ENCODE measurements at places on chromosomes 6 and 20. TPM values are rescaled to one million over a fixed set of nuclear protein-coding genes. Genes with fewer than 3 reads are reported as not detected.
A peak's percentile ranks its signal among the peaks of the same experiment; 100 is the strongest.

GRCh38 chr20:24742989-24743388 is 206.1 kb upstream of the CST7 start:
- peak; percentile 34 for DNase-seq

RXRB gene
- 54.0 TPM for total RNA-seq

GRCh38 chr20:43590036-43590391 is 723 bp upstream of the IFT52 start:
- DNase-seq: no peak

PEX7 gene
- total RNA-seq: 5.6 TPM

DNA sequence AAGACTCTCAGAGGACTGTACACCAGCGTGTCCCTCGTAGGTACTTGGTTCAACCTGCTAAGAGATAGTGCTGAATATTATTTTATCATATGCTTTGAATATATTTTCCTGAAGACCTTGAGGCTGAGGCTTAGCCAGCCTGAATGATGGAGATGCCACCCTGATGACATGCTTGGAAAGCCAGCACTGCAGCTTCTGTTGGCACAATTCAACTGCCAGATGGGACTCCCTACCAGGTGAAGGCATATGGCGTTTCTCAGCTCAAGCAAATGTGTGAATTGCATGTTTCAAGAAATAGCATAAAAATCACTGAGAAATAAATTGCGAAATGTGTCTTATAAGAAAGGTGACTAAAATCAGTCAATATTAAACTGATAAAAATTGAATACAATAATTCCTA is 228.1 kb upstream of the CST7 start:
- no peak for DNase-seq

DNA sequence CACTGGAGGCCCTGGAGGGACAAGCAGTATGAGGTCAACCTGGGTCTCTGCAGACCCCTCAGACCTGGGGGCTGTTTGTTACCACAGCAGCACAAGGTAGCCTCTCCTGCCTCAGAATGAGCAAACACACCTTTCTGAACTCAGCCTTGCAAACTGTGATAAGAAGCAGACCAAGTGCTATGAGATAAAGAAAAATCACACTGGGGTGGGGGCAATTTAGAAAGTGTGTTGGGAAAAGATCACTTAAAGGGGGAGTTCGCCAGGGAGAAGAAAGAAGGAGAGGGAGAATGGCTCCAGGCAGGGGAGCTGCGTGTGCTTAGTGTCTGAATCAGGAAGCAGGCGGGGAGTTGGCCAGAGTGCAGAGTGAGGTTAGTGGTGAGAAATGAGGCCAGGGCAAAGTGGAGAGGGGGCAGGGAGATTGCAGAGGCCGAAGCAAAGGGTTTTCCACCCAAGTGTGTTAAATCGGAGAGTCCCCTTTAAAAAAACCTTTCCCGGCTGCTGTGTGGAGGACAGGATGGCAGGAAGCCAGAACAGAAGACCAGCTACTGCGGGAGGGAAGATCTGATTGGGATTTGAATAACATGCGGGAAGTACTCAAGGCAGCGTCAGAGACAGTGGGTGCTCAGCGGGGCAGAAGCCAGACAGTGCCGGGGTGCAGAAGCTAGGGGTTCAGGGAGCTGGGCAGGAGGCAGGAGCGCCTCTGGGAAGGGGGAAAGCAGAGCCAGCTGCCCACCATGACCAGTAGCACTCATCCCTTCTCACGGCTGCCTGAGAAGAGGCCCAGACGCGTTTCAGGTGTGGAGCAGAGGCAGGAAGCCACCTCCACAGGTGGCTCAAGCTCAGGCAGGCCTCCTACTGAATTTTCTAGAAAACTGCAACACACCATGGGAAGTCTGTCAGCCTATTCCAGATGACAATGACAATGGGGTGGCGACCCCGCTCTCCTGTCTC is 9.0 kb downstream of the ADA start:
- no peak for DNase-seq

DNA sequence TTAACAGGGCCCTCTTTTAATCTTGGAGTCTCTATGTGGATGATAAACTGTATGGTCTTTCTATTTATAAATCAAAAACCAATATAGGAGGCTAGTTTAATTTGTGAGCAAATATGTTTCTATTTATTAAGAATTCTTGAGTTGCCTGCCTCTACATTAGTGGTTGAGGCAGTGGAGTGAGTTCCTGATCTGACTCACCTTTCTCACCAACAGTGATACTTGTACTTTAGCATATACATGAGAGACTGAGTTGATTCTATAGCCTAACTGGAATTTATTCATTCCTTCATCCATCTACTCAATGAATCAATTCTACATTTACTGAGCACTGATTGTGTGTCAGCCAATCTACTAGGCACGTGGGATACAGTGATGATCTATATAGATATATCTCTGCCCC is 126.9 kb downstream of the TRMT11 start:
- no peak for DNase-seq

- DNase-seq: no peak
Observed at GRCh38 chr20:38897267-38897666, 28.9 kb upstream of the FAM83D start.

DNMT3B gene
- 2.1 TPM for total RNA-seq

DNA sequence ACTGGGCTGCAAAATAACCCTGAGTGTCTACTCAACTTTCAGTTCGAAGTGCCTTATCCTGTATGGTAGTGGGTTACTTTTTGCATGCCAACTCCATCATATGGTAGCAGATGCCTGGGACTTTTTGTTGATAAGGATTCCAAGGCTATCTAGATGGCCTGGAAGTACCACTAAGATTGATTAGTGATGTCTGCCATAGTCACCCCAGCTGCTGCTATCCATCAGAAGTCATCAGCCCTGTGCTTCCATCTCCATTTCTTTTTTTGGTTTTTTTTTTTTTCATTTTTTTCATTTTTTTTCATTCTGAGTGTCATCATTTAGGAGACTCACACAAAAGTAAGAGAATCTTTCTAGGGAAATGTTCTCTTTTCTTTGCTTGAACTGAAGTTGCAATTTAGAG is 217.4 kb upstream of the PLCB4 start:
- DNase-seq: no peak

AAR2 gene
- total RNA-seq: 23.0 TPM

GRCh38 chr6:125985979-125986300 is 400 bp upstream of the TRMT11 start:
- no peak for DNase-seq

DNA sequence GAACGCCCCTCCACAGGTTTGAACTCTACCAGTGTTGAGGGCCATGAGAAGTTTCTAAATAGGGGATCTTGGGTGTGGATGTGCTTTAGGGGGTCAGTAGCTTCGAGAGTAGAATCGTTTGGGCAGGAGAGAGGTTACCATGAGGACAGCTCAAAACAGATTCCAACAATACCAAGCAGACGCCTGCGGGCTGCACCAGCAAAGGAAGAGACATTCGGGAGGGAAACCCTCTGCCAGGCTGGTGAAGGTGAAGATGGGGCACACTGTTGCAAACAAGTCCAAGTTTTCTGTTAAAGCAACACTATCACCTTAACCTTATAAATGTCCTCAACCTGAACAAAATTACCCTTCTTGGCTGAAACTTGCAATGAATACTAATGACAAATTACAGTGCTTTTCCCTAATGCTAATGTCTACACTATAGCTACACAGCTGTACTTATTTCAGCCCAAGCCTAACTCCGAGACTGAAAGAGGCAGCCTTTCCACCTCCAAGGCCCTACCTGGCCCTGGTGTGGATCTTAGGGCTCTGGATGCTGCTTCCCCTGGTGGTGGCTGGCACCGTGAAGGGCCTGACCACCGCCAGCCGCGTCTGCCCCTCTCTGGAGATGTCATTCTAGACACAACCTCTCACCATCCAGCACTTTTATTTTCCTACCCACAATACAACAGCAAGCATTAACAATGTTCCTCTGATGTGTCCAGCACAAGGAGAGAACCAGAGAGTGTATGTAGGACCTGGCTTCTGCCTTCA is 80.1 kb downstream of the DLL1 start:
- no peak for DNase-seq

GRCh38 chr6:156262014-156262413 is 515.2 kb upstream of the ARID1B start:
- DNase-seq: no peak

GRCh38 chr20:10474606-10475184 is 39.6 kb downstream of the SLX4IP start:
- DNase-seq: peak; percentile 67

Measured in sciatic nerve (tissue), 2 donors.